ENCODE measurements at places on chromosomes 13 and 19.

DNA sequence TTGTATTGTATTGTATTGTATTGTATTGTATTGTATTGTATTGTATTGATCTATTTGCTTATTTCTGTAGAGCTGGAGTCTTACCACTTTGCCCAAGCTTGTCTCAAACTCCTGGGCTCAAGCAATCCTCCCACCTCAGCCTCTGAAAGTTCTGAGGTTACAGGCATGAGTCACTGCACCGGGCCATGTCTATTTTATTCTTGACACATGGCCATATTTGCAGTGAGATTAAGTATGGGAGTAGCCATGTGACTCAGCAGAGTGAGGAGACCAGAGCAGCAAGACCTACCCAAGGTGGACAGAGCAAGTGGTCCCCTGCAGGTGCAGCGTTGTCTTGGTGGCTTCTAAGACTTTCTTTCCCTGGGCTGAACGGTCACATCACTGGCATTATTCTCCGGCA lies 49.1 kb upstream of the UBAC2 start:
- DNase-seq, result peak; percentile 66

GRCh38 chr13:46134961-46135522 lies 30.2 kb upstream of the CPB2 start:
- DNase-seq, result no peak

DNA sequence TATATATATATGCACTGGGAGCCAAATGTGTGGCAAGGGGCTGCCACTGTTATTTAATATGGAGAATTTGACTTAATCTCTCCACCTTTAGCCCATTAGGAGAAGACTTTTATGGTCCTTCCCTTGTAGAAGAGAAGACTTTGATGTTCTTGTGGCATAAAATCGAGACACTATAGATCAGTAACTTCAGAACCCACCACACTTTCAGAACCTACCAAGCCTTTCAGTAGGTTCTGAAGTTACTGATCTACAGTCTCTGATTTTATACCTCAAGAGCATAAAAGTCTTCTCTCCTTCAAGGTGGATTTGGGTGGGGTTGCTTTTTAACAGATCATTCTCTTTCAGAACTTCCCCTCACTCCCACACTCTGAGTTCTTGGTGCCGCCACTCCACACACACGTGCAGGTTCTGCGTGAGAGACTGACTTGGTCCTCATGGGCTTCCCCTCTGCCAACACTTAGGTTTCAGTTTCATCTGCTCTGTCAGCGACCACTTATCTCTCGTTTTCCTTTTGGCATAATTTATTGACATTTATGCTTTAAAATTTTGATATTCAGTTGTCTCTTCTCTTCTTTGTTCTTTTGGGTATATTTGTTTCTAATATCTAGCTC lies 213.4 kb upstream of the PCDH17 start:
- no peak for DNase-seq

DNA sequence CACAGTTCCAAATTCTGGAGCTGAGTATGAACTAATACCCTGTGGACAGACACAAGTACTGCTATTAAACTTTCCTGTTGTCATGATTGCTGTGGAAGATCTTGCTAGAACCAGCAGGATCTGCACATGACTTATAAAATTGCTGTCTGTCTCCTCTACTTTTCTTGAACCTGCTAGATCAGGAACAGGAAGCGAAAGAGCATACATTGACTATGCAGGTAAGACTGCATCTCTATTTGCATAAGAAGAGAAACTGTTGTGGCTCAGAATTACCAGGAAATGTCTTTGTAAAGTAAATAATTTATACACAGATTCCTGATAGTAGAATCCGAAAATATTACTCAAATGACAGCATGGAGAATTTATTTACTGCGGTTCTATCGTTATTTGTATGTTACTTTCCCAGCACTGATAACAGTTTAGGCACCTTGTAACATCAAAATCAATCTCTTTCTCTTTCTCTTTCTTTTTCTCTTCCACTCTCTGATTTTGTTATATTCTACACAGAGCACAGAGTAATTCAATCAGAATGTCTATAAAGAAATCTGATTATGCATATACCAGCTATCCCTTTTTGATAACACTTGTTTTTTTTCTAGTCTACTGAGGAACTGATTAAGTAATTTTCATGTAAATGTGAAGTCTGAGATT lies 226.5 kb downstream of the MYO16 start:
- no peak for DNase-seq

DNA sequence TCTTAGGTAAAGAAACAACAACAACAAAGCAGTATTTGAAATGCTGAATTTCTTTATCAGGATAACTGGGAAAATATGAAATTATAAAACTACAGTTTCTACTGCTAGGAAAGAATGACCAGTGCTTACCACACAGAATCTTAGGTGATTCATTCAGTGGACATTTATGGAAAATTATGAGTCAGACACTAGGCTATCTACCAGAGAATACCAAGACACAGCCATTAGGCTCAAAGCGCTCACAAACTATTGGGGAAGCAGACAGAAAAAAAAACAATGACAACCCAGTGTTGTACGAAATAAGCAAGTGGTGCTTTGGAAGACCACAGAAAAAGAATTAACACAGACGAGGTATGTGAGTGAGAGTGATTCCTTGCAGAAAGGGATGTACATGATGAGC lies 1019.5 kb downstream of the PCDH9 start:
- peak; percentile 44 for DNase-seq

- DNase-seq, result no peak
Observed at GRCh38 chr13:43390619-43391018, 367.2 kb downstream of the DNAJC15 start.

DNA sequence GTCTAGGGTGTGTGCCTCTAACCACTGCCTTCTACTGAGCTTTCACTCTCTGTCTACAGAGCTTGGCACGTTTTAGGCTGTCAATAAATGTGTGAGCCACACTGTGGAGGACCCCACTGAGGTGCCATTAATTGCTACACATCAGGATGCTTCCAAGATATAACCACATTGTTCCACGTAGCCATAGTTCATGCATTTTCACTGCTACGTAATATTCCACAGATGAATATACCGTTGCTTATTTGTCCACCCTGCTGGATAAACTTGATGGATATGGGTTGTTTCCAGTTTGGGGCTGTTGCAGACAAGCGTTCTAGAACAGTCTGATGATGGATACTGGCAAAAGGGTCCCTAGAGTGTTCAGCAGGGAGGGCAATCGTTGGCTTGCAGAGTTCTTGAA lies 11.3 kb upstream of the NUMBL start:
- DNase-seq, result no peak

DNA sequence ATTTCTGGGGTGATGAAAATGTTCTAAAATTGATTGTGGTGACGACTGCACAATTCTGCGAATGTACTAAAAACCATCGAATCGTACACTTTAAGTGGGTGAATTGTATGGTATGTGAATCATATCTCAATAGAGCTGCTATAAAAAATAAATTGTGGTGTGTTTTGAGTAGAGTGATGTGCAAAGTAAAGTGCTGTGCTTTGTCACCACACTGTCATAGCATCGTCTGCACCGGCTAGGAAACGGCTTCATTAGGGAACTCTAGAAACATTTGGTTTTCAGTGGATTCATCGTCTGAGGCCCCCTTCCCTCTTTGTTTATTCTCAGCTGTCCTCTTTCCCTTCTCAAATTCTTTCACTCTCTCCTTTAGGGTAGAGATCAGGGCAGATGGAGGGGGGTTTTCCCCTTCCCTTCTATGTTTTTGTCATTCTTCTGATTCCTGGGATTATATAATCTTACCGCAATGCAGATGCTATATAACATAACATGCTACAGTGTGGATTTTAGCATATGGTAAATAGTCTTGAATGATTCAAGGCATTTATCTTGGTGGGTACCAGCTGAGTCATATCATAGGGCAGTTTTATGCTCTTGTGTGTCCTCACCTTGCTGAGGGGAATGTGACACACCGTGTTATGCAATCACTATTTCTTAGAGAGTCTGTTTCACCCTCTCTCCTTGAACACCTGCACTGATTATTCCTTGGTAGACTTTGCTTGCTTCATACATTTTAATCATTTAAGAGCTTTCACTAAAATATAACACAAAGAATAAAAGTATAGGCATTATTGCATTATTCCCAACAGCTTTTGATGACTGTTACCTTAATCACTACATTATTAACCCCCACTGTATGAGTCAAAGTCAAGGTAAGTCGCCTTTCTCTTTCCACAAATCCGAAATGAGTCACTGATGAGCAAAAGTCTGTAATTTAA lies 239.4 kb downstream of the DCLK1 start:
- DNase-seq, result peak; percentile 14

All from urothelium cell line (cell line).